ENCODE measurements at places on chromosomes 7 and 10.

GRCh38 chr10:57336865-57337264, 930.8 kb downstream of the IPMK start:
- DNase-seq: no peak

DNA sequence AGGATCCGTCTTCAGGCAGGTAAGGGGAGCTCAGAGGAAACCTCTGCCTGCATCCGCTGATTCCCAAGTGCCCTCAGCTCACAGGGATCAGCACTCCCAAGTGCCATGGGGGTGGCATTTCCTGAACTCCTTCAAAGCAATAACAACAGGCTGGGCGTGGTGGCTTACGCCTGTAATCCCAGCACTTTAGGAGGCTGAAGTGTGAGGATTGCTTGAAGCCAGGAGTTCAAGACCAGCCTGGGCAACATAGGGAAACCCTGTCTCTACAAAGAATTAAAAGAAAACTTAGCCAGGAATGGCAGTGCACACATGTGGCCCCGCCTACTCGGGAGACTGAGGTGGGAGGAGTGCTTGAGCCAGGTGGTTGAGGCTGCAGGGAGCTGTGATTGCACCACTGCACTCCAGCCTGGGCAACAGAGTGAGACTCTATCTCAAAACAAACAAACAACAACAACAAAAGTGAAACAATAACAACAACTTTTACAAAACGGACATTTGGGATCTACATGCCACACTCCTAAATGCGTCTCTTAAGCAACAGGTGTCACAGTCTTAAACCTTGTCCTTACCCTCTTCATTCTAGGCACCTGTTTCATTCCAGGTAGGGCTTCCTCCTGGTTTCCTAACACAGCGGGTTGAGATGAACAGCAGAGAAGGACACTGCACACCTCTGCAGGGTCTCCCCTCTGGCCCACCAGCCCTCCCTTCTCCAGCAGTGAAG, 73.8 kb downstream of the PAXIP1 start:
- DNase-seq: no peak

GRCh38 chr7:114095885-114096284, 177.1 kb upstream of the PPP1R3A start:
- no peak for DNase-seq

- no peak for DNase-seq
Measured at GRCh38 chr7:85239109-85239508, 52.3 kb upstream of the SEMA3D start.

GRCh38 chr10:88347597-88348304, 235.4 kb downstream of the RNLS start:
- no peak for DNase-seq

- no peak for DNase-seq
Measured at GRCh38 chr10:116097239-116097784, 175.7 kb downstream of the GFRA1 start.

DNA sequence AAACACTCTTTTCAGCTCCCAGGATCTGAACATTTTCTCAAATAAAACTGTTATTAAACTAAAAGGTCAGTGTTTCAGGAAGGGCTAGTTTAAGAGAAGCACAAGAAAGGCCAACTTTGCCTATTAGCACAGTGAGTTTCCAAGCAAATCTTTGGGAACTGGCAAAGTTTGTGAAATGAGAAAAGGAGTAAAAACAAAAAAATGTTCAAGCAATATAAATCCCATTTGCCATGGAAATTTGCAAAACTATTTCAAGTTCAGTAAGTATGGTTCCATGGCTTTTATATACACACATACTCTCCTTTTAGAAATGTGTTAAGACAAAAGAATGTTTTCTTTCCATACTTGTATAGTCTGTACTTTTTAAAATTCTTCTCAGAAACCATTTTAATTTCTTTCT, 51.5 kb downstream of the CHCHD3 start:
- DNase-seq: no peak

GRCh38 chr7:86647385-86648094, 3.8 kb downstream of the GRM3 start:
- no peak for DNase-seq

DNA sequence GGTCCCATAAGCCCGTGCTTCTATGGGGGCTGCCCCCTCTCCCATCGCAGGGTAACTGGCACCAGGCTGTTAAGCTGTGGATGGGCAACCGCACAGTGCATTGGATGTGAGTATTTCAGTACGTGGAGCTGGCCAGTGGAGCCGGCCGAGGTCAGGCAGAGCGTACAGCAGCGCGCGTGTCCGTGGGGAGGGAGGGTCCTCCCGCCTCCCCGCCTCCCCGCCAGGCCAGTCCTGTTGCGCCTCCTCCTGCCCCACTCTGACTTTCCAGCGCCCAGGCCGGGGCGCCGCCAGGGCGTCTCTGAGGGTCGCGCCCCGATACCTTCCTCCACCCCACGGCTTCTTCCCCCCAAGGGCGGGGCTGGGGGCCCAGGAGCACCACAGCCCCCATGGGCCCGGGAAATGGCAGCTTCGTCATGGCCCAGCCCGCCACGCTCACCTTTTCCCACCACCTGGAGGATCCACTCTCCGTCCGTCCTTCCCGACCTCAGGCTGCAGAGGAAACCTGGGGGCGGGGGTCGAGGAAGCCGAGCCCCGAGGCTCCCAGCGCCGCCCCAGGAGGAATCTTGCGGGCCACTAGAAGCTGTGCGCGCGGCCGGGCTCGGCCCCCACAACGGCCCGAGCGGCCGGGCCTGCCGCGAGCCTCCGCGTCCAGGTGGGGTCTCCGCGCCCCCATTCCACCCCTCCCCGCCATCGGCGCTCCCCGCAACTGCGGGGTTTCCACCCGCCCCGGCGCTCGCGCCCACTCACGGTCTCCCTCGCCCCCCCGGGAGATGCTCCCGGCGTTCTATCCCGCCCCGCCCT, 831 bp upstream of the PFKP start:
- no peak for DNase-seq

DNA sequence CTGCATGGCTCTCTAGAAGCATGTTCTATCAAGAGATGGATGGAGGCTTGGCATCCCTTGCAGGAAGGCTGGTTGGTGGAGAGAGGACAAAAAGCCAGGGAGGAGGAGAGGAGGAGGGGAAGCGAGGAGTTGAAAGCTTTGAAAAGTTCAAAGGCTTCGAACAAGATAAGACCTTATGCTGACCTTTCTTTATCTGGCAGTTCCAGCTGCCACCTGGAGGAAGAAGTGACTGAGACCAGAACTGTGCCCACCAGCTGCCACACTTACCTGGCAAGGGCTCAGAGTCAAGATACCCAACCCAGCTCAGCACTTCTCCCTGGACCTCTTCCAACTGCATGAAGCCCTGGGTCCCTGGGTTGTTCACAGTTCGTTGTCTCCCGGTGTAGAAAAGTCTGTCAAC, 14.8 kb downstream of the CCL24 start:
- no peak for DNase-seq

DNA sequence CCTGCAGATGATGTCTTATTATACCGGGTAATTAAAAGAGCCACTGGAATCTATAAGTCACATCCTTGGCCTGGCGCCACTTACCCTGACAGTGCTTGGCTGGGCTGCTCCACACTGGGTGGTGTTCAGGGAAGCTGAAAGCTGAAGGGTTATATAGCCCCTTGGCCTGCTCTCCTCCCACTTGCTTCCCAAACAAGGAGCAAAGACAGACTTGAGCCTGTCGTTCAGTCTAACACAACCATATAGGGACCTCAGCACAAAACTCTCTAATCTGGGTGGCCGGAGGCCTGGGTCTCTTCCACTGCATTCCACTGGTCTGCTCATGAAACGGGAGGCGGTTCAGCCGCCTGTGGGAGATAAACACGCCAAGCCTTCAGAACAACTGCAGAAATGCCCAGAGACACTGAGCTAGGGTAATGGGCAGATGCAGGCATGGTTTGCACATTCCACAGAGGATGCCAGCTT, at the start of gene ACTA2:
TSS of gene ACTA2 (minus strand) at position 127 of the 465 bp plus-strand sequence. CDS start 3,843 bp downstream, outside the sequence.
- no peak for DNase-seq

GRCh38 chr7:45584261-45585210, 10.4 kb downstream of the ADCY1 start:
- DNase-seq: no peak

- no peak for DNase-seq
Measured at GRCh38 chr10:53477313-53477675, 704.7 kb upstream of the MBL2 start.

- DNase-seq: no peak
Measured at GRCh38 chr7:79436378-79436777, 17.1 kb downstream of the MAGI2 start.

DNA sequence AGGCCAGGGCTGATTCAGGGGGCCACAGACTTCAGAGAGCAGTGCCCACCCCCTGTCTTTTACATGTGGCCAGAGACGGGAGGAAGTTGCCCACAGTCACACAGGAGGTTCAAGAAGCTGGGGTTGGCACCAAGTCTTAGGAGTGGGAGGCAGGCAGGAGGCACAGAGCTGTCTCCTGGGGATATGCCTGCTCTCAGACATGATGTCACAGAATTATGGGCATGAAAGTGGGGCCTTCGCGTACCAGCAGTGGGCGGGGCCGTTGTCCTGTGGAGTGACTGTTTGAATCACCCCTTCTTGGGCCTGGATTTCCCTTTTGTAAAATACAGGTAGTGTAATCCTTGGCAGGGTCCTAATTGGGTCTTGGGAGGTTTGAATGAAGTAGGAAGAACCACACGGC, 81.2 kb upstream of the PPIF start:
- DNase-seq: no peak

DNA sequence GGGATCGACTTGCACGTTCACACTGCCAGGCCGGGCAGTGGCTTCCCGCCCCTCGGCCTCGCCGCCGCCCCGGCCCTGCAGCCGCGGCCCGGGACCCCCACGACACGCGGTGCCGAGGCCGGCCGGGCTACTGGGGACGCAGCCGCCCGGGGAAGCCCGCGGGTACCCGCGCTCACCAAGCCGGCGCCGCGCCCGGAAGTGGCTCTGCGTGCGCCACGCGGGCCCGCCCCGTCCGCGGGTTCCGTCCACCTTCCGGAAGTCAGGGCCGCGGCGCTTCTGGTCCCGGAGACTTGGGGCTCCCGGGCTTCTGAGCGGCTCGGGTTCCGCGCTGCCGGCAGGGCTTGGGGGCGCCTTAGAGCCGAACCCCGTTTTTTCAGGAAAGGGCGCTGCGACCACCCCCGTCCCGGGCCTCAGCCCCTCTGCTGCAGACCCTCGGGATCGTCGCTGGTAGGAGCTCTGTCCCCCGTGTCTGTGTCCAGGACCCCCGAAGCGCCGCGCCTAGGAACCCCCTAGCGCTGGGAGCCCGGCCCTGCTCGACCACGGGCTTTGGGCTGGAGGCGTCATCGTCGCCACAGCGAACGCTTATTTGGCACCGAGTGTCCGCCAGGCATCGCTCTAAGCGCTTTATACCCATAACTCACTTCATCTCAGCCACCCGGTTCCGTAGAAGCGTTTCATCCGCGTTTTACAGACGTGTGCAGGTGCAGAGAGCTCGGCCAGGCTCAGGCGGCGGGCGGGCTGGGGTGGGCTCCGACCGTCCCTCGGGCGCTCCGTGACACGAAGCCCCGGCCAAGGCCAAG, at the start of gene PSMG3:
TSS of gene PSMG3 (minus strand) at position 200 of the 800 bp plus-strand sequence. CDS start 693 bp downstream, outside the sequence.
- peak; percentile 95 for DNase-seq

GRCh38 chr10:17074541-17074847, 55.1 kb downstream of the CUBN start:
- no peak for DNase-seq

GRCh38 chr10:13882119-13882711, 295.4 kb downstream of the PRPF18 start:
- DNase-seq: no peak

DNA sequence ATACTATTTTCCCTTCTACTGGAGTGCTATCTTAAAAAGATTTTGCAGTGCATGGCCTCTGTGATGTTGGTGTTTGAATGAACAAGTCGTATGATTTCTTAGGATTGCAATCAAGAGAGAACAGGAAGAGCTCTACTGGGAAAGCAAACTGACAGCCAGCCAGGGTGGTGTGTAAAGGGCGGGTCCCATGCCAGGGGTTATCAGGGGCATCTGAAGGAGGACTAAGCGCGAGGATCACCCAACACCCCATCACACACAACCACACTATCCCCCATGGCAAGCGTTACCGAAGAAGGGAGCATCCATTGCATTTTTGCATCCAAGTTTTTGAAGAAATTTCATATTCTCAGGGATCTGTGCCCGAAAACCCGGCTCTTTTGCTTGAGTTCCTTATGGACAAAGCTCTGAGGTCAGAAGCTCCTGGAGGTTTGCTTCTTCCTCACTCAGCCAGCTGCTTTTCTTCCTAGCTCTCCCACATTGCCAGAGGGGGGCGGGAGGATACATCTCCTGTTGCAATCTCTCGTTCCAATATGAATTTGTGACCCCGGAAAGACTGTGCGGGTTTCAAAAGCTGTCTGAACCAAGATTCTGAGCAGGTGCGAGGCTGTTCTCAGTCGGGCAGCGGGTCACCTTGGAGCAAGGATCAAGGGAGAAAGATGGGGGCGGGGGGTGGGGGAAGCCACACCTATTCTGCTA, 5.2 kb downstream of the NEUROD6 start:
- DNase-seq: no peak

DNA sequence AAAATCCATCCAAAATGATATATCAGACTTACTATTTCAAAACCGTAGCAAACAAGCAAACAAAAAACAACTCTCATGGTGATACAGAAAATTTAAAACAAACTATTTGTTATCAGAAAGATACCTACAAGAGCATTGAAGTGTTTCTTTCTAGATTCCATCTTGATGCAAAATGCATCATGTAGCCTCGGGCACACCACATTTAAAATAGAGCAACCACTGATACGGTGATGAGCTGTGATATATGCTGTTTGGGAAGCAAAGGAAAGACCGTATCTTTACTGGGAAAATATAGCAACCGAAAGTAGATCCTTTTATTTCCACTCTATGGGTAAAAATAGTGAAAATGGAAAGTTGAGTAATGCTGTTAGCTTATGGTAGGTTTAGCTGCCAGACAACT, 892.0 kb downstream of the GATA3 start:
- no peak for DNase-seq

GRCh38 chr7:35520810-35521625, 173.9 kb downstream of the HERPUD2 start:
- no peak for DNase-seq

GRCh38 chr10:114388275-114388674, 16.0 kb downstream of the AFAP1L2 start:
- DNase-seq: no peak

All from activated CD8-positive, alpha-beta memory T cell treated with anti-CD3 and anti-CD28 coated beads, Interleukin-2, amount 50 U/mL, for 48 hours (primary cell).